Testis (tissue), 5 donors: ENCODE measurements at places on chromosomes 13 and 19. TPM values are rescaled to one million over a fixed set of nuclear protein-coding genes. Genes with fewer than 3 reads are reported as not detected.

Gene KIR2DL4
- not detected for polyA plus RNA-seq

Gene LRCH1
- 8.9 TPM for polyA plus RNA-seq

Gene FXYD3
- not detected for polyA plus RNA-seq

Gene PSG4
- not detected for polyA plus RNA-seq

Gene SLC7A10
- polyA plus RNA-seq, result 2.1 TPM

Gene PSG5
- not detected for polyA plus RNA-seq

Gene SHISA7
- 0.45 TPM for polyA plus RNA-seq

Gene SYNE4
- 1.8 TPM for polyA plus RNA-seq

Gene MCOLN1
- 15.2 TPM for polyA plus RNA-seq

Gene TMTC4
- polyA plus RNA-seq, result 27.5 TPM

Gene ERICH6B
- 6.9 TPM for polyA plus RNA-seq

Gene PIK3R2
- 21.0 TPM for polyA plus RNA-seq

Gene WDR88
- 15.3 TPM for polyA plus RNA-seq
